ENCODE measurements at places on chromosomes 12 and 14.
A peak's percentile ranks its signal among the peaks of the same experiment; 100 is the strongest.

DNA sequence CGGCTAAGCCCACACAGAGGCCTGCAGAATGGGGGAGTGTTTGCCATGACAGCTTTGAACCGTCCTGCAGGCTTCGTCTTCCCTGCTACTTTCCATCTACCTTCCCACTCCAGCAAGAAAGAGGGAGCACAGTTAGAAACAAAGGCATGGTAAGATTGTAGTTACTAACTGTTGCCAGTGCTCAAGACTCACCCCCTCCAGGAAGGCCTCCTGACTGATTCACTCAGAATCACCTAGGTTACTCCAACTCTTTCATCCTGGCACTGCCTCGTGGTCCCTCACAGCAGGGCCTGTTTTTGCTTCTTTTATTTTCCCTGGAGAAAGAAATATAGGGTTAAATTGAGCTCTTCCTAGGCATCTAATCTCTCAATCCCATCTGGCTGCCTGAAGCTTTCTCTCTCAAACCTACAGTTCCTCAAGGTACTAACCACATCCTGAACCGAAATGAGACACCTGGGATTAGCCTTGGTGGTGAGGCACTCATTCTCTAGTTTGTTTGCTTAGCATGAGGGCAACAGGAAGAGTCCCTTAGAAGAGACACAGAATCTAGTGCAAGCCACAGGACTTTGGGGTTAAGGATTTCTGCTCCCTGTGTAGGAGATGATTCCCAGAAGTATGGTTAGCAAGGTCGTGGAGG lies 7.8 kb downstream of the GALNT6 start:
- no peak for DNase-seq

DNA sequence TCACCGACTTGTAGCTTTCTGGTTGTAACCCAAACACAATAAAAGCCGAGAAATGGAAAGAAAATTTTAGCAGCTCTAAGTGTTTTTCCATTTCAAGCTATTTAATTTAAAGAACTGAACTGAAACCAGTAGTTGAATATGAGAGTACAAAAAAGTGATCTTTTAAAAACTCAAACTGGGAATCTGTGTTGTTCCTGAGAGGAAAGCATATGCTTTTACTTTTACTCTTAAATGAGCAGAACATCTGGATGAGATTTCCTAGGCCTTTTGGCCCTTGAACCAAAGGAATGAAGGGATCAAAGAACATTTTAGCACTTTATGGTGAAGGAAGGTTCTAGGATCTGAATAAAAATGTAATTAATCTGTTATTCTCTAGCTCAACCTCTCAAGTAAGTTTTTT lies 1.3 kb downstream of the KERA start:
- no peak for DNase-seq

DNA sequence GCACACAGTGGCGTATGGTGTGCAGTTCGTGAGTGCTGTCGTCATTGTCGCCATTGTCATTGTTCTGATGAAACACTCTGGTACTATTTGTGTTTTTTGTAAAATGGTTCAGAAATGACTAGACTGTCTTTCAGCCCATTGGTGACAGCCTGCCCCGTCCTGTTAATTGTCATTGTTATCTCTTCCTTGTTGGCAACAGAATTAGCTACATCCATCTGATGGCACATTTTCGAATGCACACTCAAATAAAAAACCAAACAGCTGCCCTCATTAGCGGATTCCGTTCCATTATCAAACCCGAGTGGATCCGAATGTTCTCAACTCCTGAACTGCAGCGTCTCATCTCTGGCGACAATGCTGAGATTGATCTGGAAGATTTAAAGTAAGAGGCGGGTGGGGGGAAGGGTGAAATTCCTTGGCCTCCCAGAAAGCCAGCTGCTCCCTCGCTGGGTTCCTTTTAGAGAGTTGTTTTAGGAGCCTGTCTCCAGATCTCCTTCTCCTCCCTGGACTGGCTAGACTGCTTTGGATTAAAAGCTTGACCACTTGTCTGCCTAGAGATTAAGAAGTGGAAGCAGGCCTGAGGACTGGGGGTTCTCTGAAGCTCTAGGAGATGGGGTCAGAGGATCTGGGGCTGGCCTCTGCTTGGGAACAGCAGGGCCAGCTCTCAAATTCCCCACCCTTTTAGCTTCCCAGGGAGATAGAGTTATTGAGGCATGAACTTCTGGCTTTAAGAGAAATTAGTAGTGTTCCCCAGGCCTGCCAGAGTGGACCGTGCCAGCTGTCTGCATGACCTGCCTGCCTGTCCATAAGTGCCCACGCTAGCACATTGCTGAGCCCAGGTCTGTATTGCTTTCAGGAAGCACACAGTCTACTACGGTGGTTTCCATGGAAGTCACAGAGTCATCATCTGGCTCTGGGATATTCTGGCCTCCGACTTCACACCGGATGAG lies 43.3 kb downstream of the MMAB start:
- DNase-seq = no peak

- no peak for DNase-seq
Observed at GRCh38 chr14:101301011-101301410, 260.3 kb upstream of the DIO3 start.

GRCh38 chr14:92121207-92121669 lies 268 bp downstream of the NDUFB1 start:
- DNase-seq = peak; percentile 65

DNA sequence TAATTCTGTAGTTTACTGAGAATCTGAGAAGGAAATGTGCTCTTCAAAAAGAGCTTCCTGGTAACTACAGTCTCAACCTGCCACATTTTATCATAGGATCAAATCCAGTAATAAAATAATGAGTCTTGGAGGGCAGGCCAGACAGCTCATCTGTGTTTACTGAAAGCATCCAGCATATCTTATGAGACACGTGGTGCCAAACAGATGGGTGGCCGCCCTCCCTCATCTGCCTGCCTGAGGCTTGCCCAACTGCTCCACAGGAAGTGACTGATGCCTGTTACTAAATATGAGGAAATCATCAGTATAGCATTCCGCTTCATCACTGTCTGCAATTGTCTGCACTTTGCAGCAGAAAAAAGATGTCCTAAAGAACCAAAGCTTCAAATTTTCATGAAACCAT lies 13.5 kb downstream of the DHRS7 start:
- peak; percentile 93 for DNase-seq

GRCh38 chr12:74043343-74043742 lies 494.3 kb upstream of the ATXN7L3B start:
- no peak for DNase-seq

DNA sequence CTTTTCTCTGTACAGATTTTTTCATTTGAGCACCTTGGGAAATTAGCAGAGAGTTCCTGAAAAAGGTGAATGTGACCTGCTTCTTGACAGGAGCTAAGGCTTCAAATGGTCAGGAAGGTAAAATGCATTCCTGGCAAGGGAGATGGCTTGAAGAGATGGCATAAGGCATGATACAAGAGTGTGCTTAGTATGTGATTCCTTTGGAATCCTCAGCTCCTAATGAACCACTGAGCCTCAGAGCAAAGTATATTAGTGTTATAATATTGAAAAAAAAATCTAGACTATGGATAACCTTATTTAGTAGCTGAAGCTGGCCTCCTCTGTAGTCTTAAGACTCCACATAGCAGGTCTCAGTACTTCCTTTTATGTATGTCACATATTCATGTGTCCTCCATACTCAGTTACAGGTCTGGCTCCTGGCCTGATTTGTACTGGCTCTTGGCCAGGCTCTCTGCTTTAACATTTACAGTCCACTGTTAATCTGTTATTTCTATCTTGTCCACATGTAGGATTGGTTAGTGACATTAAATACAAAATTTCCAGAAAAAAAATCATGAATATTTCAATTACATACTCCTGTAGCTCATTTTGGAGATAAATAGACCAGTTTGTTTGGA lies 17.9 kb downstream of the TOGARAM1 start:
- DNase-seq = no peak

- no peak for DNase-seq
Observed at GRCh38 chr14:93962701-93963601, 13.4 kb downstream of the ASB2 start.

GRCh38 chr14:68951035-68951797 lies 27.9 kb downstream of the ACTN1 start:
- DNase-seq = peak; percentile 69

DNA sequence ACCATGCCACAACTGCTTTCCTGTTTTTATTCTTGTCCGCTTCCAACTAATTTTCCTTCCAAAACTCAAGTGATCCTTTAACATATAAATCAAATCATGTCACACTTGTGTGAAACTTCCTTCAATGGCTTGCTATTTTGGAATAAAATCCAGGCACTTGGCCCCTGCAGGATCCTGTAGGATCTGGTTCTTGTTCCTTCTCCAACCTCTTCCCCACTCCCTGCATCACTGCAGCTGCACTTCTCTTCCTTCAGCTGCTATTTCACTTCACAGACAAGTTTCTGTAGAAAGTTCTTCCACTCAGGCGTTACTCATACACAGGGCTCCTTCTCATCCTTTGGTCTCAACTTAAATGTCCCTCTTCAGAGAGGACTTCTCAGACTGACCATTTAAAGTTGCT lies 239.7 kb upstream of the BTG1 start:
- no peak for DNase-seq

GRCh38 chr12:131217024-131217586 lies 263.4 kb downstream of the ADGRD1 start:
- no peak for DNase-seq

- DNase-seq = no peak
Observed at GRCh38 chr12:4580281-4580688, 18.3 kb downstream of the DYRK4 start.

GRCh38 chr12:103301642-103302591 lies 193.9 kb downstream of the C12orf42 start:
- DNase-seq = no peak

DNA sequence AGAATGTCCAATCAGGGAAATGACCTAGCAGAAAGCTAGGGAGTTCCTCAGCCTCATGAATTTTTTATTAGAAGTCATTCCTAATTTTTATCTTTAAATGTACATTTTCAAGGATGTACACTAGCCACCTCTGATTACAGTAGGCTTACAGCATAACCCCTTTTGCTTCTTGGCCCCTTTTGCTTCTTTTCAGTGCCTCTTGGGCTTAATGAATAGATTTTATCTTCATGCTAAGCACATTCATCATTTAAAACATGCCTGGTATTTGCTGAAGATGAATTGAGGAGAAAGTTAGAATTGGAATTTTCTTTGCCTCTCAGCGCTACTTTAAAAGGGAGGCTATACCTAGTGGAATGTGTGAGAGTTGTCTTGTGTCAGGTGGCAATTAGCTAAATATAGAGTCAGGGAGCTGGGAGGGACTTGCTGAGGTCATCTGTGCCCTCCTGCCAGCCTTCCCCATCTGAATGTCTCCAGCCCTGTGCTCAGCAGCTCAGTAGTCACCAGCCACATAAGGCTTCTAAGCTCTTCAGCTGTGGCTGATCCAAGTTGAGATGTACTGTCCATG lies 132.1 kb downstream of the SAMD4A start:
- DNase-seq = peak; percentile 62

DNA sequence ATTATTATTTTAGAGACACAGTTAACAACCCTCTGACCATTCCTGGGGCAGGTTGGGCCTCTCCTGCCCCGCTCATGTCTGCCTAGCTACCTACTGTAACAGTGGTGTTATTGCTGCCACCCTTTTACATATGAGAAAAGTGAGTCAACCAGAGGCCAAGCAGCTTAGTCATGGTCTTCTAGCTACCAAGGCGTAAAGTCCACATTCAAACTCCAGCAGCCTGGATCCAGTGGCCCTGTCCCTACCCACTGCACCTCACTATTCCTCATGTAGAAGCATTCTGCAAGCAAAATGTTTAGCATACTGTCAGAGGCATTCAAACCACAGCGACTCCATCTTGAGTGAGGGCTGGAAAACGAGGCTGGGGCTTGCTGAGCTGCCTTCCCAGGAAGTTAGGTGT lies 95.8 kb downstream of the SLC15A4 start:
- DNase-seq = no peak

DNA sequence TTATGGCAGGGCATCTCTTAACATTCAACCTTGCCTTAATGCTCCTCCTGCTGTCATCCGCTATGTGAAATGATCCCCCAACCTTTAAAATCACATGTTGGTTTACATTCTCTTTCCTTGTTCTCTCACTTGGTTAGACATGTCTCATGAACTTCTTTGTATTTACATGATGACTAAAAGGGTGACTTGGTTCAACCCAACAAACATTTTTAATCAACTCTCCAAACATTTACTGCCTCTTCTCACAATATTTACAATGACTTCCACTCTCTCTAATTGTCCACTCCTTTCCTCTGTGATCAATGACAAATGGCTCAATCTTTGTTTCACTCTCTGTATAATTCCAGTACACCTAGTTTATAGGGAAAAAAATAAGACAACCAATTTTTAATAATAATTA lies 506.1 kb downstream of the NELL2 start:
- DNase-seq = no peak

- no peak for DNase-seq
Observed at GRCh38 chr12:1099158-1099557, 108.1 kb downstream of the ERC1 start.

DNA sequence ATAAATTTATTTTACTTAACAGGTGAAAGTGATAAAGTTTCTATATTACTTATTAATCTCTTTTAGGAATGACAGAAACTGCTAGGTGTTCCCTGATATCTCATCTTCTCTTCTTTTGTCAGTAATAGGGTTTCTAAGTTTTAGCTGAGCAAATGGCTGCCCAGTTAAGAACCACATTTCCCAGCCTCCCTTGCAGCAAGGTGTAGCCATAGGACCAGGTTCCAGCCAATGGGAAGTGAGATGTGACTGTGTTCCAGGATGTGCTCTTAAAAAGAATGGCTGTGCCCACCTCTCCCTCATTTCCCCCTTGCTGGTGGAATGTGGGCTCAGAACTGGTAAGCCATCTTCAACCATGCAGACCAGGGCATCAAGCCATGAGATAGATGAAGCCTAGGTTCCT lies 165.6 kb downstream of the HELB start:
- DNase-seq = no peak

DNA sequence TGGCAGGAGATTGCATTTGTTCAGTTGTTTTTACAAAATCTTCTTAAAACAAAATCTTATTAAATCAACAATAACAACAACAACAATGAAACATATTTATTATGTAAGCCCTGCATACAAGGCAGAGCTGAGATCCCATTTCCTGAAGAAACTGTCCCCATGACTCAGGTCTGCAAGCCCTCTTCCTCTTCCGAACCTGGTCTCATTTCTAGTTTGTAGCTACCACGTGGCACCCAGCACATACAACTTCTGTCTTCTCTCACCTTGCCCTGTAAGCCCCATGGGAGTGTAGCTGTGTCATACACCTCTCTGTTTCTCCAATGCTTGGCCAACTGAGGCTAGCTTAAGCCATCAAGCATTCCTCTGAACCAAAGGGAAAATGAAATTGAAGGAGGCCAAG lies 106.4 kb downstream of the SLC8A3 start:
- DNase-seq = no peak

DNA sequence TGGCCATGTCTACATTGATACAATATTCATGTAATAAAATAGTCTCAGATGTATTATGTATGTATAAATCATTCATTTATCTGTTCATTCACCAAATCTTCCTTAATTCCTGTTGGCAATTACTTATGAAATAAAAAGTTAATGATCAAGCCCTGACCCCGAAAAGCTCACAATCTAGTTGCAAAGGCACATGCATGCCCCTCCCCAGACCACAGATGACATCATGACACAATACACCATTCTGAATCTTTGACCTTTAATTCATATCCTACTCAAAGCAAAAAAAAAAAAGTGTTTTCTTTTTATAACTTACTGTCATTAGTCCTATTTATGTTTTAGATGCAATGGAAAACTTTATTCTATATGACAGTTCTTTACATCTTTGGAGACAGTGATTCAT lies 346.9 kb downstream of the PRKD1 start:
- DNase-seq = no peak

Measured in AG20443 (cell line).